NCI-H1436 (cell line): ENCODE measurements at places on chromosomes 12 and 14.

- no peak for DNase-seq
Observed at GRCh38 chr14:87998482-87998881, 5.5 kb upstream of the GALC start.

DNA sequence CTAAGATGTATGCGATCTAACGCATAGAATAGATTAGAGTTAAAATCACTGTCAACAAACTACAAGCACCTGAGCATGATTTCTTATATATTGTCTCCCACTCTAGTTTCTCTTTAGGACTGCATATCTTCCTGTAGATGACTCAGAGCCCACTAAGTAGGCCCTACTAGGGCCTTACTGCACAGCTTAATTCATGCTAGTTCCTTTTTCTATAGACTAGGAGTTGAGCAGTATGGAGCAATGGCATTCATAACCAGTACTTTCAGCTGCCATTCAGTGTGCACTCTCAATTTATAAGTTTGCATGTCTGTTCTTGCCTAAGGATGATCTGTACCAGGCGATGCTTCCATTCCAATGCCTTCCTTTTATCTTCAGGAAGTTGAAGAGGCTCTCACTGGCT is 103.5 kb downstream of the METTL25 start:
- no peak for DNase-seq

DNA sequence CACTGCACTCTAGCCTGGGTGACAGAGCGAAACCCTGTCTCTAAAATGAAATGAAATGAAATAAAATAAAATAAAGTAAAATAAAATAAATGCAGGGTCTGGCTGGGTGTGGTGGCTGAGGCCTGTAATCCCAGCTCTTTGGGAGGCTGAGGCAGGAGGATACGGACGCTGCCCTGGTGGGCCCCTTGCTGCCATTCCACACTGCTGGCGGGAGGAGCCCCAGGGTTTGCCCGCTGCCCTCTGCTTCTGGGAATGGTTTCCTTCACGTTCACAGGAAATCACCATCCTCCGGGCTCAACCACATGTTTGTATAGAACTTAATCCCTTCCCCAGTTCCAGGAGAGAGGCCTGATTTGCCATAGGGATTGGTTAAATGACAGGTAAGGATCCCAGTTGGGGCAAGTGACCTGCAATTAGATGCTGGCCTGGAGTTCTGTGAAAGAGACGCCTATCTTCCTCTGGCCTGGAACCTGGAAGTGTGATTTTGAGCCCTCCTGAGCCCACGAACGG is 29.3 kb downstream of the CALM1 start:
- DNase-seq: no peak

- no peak for DNase-seq
Observed at GRCh38 chr12:101608301-101609133, 13.7 kb downstream of the MYBPC1 start.

DNA sequence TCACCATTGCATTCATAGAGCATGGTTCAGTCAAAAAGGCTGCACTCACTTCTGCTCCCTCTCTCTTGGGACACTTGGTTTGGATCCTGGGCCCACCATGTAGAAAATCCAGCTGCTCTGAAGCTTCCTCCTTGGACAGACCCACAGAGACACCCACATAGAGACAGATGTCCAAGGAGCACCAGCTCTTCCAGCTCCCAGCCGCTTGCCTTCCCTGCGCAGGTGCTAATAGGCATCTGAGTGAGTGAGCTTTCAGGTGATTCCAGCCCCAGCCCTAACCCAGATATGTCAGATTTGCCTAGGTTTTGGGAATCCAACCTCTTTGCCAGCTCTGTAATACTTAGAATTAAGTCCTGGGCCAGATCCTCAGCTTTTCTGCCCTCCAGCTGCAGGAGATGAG is 38.6 kb downstream of the DLK1 start:
- no peak for DNase-seq
